ENCODE measurements at places on chromosomes 6 and 20.

DNA sequence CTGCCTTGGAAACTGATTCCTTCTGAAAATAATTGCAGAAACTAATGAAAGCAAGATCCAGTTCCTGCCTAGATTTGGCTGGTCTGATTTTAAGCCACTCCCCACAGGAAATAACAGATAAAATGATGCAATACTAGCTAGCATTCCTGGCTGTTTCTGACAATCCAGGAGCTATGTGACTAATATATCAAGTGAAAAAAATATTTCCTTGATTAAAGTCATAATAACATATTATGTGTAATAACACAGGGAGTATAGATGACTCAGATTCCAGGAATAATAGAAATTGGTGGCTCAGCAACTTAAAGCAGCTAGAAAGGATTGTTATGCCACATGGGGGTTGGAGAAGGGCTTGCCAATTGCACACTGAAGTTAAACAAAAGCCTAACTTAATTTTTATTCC, 182.7 kb upstream of the SALL4 start:
- DNase-seq, result no peak

DNA sequence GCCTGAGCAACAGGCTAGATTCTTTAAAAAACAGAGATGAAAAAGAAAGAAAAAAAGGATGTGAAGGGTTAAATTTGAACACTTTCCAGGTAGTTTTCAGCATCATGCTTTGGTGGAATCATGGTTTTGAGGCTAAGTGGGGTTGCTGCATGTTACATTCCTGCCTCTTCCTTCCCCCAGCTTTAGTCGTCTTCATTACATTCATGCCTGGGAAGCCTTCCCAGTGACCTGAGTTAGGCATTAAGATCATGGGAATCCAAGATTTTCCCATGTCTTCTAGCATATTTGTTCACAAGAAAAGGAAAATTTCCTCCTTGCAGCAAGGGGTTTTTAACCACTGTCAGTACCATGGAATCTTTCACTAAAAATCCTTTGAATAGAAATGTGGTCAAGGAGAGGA, 12.0 kb downstream of the TPX2 start:
- DNase-seq, result no peak

DNA sequence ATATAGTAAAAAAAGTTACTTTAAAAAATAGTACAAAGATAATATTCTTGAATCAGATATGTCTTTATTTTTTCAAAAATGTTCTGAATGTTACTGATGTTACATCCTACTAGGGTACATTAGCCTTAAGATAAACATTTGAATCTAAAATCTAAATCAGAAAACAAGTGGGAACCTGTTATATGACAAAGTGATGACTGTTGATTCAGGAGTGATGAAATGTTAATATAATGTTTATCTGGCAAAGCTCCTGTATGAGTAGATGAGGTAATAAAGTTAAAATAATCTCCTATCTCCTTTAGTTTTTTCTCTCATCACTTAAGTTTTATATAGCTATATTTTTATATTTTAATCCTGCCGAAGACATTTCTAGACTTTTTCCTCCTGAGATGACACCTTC, 4.2 kb downstream of the DOP1A start:
- DNase-seq, result no peak

- DNase-seq, result no peak
Measured at GRCh38 chr6:102114402-102114801, 720.9 kb downstream of the GRIK2 start.

GRCh38 chr20:57788936-57789613, 79.3 kb upstream of the PMEPA1 start:
- DNase-seq, result no peak

DNA sequence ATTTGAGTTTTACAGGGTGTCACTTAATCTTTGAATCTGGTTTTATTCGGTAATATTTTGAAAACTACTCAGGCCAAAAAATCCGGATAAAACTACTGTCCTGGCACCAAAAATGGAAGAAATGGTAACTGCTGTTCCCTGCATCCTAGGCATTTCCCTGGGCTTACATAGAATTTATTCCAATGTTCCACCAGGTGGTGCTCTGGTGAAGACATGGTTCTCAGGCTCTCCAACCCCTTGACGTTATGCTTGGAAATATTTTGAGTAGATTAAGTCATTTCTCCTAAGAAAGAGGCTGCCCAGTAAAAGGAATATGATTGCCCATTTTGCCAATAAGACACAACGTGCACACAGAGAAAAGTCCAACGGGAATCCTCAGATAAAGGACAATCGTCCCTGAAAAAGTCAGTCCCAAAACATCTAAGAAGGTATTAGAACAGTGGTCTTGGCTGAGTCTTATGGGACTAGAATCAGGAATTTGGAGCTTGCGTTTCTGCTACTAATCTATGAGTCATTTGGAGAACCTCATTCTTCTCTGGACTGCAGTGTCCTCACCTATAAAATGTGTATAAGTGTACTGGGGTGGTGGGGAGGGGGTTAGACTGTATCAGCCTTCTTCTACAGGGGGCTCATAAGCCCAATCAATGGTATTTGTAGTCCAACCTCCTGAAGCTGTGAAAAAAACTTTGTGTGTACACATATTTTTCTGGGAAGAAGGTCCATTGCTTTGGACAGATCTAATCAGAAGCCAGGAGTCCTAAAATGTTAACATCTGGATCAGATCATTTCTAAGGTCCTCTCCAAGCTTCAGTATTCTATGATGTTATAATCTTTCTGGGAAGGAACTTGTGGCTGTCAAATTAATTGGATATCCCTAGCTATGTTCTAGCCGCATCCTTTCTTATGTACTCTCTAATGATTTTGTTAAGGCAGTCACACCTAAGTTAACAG, 131.0 kb upstream of the BMP2 start:
- DNase-seq, result peak; percentile 8

GRCh38 chr6:137353346-137353745, 134.2 kb upstream of the IFNGR1 start:
- DNase-seq, result no peak
